Diencephalon (tissue), 1 donor: ENCODE measurements at places on chromosomes 4 and X. TPM values are rescaled to one million over a fixed set of nuclear protein-coding genes. Genes with fewer than 3 reads are reported as not detected.

Gene AASDH
- total RNA-seq, result 26.8 TPM

Gene MOB1B
- total RNA-seq, result 36.9 TPM

Gene GNRHR
- 0.23 TPM for total RNA-seq

Gene MCF2
- total RNA-seq, result 36.0 TPM

Gene IGSF1
- 13.6 TPM for total RNA-seq
